ENCODE measurements at places on chromosomes 12 and 14.

GRCh38 chr14:71089971-71090370 is 182.7 kb downstream of the PCNX1 start:
- DNase-seq, result no peak

- DNase-seq, result no peak
These were observed 190.7 kb upstream of the PPFIA2 start for GRCh38 chr12:81949841-81950308.

GRCh38 chr14:64561631-64562030 is 11.9 kb downstream of the PPP1R36 start:
- DNase-seq, result no peak

DNA sequence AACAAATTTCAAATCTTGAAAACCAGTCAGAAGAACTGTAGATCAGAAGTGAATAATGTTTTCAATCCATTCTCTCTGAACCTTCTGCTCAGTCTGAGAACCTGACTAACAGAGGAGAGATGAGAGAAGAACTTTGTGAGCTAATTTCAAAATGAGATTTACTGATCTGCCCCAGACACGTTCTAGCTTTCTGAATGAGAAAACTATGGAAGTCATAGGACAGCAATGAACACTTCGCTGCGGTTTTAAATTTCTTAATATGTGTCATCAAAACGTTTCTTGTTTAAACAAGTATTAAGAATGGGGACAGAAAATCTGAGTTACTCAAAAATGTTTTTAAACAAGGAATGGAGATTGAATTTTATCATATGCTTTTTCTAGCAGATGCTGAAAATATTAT is 66.6 kb upstream of the FAR2 start:
- no peak for DNase-seq

DNA sequence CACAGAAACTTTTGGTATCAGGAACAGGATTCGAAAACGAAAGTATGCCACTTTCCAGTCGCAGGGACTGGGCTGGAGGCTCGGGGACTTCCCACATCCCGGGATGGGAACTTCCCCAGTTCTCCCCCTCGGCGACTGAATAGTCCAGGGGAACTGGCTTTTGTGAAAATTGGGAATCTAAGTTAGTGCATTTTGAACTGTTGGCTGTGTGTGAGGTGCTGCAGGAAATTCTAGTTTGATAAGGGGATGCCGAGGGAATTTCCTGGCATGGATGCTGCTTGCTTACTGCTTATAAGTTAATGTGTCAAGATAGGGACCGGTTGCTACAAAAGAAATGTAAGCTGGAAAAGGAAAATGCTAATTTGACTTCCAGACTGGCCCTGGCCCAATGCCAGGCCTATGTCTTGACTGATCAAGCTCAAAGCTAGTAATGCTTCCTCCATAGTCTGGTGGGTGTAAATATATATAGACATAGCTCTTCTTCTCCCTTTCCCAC is 73.4 kb upstream of the EIF5 start:
- DNase-seq, result no peak

DNA sequence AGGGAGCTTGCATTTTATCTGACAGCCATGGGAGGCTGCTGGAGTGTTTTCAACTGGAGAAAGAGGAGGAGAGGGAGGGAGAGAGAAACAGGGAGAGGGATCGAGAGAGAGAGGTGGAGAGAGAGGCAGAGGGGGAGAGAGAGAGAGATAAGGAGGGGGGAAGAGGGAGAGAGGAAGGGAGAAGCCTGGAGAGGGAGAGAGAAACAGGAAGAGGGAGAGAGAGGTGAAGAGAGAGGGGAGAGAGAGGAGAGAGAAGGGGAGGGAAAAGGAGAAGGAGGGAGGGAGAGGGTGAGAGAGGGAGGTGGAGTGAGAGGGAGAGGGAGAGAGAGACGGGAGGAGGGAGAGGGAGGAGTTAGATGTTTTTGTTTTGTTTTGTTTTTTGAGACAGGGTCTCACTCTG is 45.6 kb downstream of the DNAH10 start:
- DNase-seq, result no peak

DNA sequence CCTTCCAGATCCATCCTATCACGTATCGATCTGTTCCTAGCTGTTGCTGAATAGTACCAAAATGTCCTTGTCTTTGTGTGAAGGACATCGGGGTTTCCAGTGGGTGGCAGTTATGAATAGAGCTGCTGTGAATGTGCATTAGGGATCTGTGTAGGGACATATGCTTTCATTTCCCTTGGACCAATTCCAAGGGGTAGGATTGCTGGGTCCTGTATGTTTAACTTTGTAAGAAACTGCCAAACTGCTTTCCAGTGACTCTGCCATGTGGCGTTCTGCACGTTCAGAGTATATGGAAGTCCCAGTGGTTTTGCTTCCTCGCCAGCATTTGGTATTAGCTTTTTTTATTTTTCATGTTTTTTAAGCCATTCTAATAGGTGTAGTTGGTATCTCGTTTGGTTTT is 28.6 kb downstream of the PACS2 start:
- no peak for DNase-seq

DNA sequence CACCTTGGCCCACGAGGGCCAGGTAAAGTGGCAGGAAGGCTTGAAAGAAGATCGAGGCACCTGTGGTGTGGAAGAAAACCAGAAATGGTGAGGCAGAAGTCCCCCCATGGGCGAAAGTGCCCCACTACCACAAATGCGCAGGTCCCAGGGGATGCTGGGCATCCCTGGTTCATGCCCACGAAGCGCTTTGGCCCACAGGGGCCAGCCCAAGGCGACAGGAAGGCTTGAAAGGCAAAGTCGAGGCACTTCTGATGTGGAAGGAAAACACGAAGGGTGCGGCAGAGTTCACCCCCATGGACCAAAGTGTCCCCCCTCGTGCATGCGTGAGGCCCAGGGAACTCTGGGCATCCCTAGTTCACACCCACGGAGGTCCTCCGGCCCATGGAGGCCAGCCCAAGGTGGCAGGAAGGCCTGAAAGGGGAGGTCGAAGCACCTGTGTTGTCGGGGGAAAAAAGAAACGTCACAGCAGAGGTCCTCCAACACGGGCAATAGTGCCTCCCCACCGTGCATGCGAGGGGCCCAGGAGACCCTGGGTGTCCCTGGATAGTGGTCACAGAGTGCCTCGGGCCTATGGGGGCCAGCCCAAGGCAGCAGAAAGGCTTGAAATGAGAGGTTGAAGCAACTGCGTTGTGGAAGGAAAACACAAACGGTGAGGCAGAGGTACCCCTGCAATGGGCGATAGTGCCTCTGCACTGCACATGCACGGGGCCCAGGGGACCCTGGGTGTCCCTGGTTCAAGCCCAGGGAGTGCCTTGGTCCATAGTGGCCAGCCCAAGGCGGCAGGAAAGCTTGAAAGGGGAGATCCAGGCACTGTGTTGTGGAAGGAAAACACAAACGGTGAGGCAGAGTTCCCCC is 373.9 kb downstream of the ALG10 start:
- no peak for DNase-seq

DNA sequence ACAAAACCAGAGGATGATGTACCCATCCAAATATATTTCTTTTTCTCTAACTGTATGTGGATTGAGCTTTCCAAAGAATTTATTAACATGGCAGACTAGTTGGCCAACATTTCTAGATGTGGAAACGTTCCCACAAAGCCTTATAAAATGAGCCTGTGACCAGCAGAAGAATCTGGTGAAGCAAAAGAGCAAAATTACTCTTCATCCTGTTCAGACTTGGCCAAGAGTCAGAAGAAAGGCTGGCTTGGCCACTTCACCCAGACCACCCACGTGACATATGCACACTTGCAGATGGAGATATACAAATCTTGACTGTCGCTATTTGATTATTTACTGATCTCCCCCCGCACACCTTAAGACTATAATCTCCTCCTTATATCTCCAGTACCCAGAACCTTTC is 96.7 kb downstream of the NUAK1 start:
- no peak for DNase-seq

GRCh38 chr12:47234576-47235141 is 154.9 kb upstream of the AMIGO2 start:
- no peak for DNase-seq

DNA sequence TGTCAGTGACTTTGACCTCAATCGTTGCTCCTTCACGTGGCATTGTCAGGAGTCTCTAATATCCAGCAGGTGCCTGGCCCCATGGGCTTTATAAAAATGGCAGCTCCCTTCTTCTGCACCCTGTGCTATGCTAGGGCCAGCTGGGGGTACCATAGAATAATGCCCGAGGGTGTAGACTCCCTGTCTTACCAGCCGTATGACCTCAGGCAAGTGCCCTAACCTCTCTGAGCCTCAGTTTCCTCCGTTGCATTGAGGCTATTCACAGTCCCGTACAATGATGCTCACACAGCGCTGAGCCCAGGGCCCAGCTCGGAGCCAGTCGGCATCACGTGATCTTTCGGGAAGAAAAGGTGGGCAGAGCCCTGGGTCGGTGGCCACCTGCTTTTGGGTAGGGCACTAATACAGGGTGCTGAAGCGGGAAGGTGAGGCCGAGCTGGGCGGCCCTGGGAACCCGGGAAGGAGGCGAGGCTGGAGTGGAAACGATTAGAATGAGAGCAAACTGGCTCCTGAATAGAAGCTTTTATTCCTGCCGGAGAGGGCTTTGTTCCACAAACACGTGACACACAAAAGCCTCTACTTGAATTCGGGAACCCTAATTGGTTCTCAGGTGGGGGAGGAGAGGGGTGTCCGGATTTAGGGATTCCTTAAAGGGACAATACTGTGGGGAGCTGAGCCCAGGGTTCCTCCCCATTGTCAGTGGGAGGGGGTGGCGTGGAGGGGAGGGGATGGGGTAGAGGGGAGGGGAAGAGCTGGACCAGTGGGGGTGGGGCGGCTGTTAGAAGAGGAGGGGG is 19.9 kb upstream of the MSI1 start:
- DNase-seq, result no peak

Measured in HFF-Myc (cell line).